ENCODE measurements at places on chromosomes 2 and 18.

DNA sequence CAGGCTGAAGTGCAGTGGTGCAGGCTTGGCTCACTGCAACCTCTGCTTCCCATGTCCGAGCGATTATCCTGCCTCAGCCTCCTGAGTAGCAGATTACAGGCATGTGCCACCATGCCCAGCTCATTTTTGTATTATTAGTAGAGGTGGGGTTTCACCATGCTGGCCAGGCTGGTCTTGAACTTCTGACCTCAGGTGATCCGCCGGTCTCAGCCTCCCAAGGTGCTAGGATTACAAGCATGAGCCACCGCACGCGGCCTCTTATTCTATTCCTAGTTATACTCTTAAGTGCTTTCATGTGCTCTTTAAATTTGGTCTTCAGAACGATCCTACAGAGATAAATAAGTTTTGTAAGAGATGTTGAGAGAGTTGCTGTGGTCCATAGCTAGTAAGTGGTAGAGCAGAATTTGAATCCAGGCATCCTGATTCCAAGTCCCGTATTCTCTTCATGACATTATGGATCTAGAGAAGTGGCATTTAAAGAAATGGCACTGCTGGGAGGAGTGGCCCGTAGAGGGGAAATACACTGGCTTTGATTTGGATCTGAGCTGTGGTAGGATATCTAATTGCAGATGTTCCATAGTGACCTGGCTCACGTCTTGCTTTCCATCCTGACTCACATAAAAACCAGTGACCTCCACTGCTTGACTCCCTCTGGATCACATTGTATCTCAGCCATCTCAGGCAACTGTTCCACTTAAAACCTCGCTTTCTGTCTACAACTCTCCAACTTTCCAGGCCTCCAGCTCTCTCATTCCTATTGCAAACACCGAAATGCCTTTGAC, 22.8 kb upstream of the ME2 start:
- no peak for DNase-seq

DNA sequence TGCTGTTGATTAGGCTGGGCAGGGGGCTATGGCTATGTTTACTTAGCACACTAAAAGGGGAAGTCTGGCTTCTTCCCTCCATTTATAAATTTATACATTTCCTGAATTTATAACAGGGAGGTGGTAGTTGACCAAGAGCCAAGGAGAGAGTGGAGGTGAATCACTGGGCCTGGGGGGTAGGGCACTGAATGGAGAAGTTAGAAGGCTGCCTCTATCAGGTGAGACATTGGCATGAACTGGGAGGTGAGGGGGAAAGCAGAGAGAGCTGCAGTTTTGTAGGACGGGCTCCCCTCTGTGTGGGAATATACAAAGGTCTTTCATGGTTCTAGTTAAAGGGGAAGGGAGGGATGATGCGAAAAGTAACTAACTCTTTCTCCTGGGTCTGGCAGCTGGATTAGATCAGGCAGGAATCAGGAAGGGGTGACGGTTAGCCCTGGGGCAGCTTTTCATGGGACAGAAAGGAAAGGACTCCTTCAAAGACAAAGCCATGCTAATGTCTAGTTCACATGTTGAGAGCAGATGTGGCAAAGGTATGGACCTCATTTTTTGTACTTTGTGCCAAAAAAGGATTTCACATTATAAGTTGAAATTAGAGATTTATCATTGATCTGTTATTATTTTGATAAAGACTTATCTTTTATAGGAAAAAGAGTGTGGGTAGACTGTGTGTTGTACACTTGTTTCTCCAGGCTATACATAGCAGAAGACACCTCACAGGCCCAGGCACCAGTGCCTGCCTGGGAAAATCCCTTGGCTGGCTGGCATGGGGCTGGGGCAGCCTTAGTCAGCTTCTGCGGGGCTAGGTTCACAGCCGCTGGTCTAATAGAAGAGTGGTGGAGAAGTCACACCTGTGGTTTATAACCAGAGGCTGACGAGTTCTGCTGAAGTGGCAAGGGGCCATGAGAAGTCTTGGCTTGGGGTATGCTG, 158.7 kb downstream of the CLIP4 start:
- DNase-seq: no peak

DNA sequence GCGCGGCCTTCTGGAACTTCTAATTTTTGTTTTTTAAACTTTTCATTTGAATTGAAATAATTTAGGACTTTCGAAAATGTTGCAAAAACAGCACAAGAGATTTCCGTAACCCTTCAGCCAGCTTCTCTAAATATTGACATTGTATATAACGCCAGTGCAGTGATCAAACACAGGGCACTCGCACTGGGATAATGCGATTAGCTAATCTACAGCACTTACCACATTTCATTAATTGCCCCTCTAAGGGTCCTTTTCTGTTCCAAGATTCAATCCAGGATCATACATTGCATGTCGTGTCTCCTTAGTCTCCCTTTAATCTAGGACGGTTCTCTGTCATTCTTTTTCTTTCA, 343 bp upstream of the CD302 start:
- no peak for DNase-seq

GRCh38 chr2:239763433-239764097, 261.6 kb downstream of the NDUFA10 start:
- DNase-seq: no peak

- DNase-seq: no peak
Observed at GRCh38 chr2:60313470-60314172, 239.8 kb downstream of the BCL11A start.

- DNase-seq: no peak
Observed at GRCh38 chr2:51028829-51029228, 3.1 kb downstream of the NRXN1 start.

- no peak for DNase-seq
Observed at GRCh38 chr2:239365782-239366435, 34.9 kb downstream of the HDAC4 start.

- no peak for DNase-seq
Observed at GRCh38 chr2:218223046-218223445, 6.1 kb downstream of the ARPC2 start.

GRCh38 chr2:143428700-143429099, 299.5 kb downstream of the ARHGAP15 start:
- DNase-seq: peak; percentile 25

GRCh38 chr18:8261651-8262091, 347.6 kb upstream of the RAB12 start:
- no peak for DNase-seq

DNA sequence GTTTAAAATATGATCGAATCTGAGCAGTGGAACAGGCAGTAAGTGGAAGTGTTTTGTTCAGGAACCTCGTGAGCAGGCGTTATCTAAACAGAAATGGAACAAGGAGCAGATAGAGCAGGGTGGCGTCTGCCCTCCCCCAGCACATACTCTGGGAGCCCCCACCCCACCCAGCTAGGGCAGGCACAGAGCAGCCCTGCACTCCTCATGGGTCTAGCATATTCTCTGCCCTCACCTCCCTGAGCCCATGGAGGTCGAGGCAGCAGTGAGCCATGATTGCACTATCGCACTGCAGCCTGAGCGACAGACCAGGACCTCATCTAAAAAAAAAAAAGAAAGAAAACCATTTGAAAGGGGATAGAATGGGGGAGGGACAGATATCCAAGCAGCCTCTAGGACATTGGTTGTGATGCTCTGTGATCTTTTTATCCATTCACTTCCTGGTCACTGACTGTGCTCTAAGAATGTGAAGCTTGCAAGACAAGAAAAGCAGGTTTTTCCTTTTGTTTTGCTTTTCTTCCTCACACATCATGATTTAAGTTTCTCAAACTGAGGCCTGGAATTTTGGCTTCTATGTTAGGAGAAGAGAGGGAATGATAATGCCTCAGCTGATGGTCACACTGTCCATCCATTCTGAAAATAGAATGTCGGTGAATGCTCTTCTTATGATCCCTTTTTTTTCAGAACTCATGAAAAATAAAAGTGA, 3.1 kb downstream of the MLPH start:
- no peak for DNase-seq

DNA sequence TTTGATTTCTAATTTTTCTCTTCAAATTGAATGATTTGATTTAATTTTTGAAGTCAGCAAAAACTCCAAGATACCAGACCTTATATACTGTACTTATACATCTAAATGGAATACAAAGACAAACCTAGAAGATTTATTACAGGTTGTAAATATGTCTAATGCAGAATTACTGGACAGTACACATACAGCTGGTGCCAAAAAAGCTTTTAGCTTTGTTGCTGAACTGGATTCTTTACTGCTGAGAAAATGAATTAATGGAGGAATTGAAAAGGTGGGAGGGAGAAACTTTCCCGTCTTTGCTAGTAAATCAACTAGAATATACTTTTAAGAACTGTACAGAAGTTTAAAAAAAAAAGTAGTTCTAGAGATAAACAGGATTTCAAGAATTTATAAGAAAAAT, 17.5 kb downstream of the C1D start:
- peak; percentile 85 for DNase-seq

DNA sequence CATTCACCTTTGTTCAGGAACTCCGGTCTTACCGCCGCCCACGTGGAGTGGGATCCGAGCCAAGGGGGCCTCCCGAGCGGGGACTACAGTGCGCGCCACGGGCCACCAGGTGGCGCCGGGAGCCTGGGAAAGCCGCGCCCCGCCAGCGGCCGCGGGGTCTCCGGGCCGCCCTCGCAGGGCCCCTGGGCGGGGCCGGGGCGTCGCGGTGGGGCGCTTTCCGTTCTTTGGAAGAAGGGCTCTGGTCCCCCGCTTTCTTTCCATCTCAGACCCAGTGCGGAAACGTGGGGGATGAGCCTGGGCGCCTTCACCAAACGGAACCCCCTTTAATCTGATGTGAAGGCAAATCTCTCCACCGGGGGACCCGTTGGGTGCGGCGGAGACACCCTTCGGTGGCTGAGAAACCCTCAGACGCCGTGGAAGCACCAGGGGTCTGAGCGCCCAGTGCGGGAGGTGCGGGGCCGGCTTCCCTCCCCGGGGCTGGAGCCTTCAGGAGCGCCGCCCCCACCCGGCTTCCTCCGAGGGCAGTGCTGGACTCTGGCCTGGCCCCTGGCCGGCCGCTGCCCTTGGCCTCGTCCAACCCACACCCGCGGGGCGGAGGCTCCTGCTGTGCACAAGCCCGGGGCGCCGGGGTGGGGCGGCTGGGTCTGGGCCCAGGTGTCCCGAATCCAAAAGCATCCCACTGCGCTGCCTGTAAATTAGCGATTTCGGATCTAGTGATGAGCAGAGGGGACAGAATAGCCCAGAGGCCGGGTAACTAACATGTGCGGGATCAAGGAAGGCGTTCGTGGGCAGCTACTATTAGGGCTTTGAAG, 44.6 kb downstream of the GORASP2 start:
- DNase-seq: peak; percentile 58

GRCh38 chr2:172374318-172375240, 52.8 kb upstream of the ITGA6 start:
- DNase-seq: no peak

GRCh38 chr18:8011906-8012305, 444.8 kb downstream of the PTPRM start:
- no peak for DNase-seq

- DNase-seq: no peak
Observed at GRCh38 chr18:53886058-53886457, 338.4 kb downstream of the MBD2 start.

- DNase-seq: no peak
Observed at GRCh38 chr2:64727013-64727767, 73.5 kb upstream of the SERTAD2 start.
